ENCODE measurements at places on chromosomes 4 and X.
A peak's percentile ranks its signal among the peaks of the same experiment; 100 is the strongest.

DNA sequence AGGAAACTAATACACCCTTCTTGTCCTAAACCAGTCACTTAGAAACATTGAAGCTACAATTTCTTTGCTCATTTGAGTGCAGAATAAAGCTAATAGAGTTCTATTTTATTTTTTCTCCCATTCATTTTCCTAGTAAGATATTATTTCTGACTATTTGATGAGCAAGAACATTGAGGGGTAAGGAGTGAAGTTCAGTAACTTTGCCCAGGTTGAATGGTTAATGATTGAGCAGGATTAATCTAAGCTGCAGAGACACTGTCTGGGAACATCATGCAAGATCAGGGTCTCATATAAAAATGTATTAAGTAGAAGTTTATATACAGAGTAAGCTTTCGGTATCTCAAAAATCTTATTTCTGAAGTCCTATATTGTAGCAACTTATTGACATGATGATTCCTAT, 102.4 kb upstream of the LIMCH1 start:
- no peak for DNase-seq

DNA sequence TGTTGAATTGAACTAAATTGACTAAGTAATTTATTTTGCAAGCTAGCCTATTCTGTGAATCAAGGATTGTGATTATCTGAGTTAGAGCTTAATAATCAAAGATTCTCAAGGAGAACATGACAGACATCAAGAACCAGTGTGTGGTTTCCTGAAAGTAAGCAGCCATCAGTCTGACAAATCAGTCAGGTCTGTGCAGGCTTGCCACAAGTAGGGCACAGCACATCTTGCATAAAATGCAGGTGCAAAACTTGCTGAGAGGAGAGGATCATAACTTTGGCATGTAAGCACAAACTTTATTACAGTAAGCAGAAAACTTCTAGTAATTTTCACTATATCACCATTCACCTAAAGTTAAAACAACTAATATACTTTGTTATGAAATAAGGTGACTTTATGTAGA, 22.5 kb downstream of the FAM241A start:
- no peak for DNase-seq

DNA sequence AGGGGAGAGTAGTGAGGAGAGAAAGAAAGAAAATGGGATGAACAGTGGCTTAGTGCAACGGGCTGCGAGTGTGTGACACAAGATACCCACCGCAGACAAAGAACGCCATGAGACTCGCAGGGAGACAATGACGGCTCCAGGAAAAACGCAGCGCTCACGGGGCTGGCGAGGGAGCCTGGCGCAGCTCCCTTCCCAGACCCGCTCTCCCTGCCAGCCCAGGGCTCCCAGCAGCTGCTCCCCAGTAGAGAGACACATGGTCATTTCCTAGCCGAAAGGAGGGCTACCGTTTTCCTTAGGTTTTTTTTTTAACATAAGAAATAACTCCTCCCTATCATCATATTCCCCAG, 149.5 kb downstream of the MAML3 start:
- peak; percentile 83 for DNase-seq

DNA sequence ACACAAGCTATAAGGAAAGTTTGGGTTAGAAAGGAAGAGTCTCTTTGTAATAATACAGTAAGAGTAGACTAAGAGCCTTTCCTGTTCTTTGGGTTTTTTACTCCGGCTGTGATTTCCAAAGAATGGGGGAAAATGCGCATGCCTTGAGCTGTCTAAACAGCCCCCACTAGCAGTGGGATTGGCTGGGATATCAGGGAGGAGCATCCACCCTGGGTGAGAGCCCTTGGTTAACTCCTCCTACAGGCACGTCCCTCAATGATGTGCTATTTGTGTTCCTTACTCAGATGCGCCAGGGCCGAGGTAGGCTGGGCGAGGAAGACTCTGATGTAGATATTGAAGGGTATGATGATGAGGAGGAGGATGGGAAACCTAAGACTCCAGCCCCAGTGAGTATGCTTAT, 74.0 kb upstream of the OGT start:
- DNase-seq, result no peak

DNA sequence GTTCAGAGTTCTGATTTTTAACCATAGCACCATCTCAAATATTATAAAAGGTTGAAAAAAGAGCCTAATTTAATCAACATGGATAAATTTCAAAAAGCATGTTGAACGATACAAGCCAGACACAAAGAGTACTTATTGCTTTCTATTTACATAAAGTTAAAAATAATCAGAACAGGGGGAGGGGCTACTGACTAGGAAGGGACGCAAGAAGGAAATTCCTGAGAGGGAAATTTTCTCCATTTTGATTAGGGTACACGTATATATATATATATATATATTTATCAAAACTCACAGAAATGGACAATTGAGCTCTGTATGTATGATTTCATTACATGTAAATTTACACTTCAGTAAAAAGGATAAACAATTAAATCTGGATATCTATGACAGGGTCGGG, 482 bp upstream of the MBTPS2 start:
- DNase-seq, result no peak

- peak; percentile 79 for DNase-seq
These were observed 11.0 kb downstream of the PKD2 start for GRCh38 chr4:88018466-88018865.

DNA sequence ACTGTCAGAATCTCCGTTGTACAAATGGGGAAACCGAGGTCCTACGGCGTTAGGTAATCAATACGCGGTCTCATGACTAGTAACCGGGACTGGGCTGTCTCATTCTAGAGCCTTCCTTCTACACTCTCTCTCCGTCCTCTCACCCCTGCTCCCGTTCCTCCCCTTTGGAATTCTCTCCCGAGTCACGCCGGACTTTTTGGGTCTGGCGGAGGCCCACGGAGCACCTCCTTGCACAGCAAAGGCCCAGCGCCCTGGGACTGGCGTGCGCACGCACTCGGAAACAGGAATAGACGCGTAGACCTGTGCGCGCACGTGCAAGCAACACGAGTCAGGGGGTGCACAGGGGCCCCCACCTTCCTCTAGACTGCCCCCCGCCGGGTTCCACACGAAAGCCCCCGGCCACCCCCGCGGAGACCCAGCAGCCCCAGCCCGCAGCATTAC, 361 bp downstream of the QDPR start:
- DNase-seq, result peak; percentile 88

GRCh38 chr4:10380735-10381134, 76.5 kb downstream of the ZNF518B start:
- DNase-seq, result no peak

All from aorta (tissue), 5 donors.